ENCODE measurements at places on chromosomes 2 and 18.

DNA sequence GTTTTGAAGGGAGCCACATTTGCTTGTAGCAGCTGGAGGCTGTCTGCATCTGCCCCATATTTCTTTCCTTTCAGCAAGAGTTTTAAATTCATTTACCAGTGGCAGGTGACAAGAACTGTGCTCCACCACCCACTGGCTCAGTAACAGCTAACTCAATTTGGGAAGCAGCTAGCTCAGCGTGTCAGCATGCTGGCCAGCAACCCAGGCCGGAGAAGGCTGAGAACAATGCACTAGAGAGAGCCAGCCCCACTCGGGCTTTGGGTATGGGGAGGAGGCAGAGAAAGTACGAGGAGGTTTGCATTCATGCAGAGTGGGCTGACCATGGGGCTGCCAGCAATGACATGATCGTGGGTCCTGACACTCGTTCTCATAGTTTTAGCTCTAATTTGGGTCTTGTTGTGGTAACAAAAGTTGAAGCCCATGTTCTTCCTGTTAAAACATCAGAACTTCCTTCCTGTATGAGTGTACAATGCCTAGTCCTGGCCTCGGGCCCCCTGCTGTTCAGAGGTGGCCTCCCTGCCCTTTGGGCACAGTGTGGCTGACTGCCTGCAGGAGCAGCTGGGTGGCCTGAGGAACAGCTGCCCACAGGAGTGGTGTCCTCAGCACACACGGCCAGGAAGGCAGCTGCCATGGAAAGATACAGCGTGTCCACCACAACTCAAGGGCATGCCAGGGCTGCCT is 23.0 kb downstream of the CDC42EP3 start:
- no peak for DNase-seq

DNA sequence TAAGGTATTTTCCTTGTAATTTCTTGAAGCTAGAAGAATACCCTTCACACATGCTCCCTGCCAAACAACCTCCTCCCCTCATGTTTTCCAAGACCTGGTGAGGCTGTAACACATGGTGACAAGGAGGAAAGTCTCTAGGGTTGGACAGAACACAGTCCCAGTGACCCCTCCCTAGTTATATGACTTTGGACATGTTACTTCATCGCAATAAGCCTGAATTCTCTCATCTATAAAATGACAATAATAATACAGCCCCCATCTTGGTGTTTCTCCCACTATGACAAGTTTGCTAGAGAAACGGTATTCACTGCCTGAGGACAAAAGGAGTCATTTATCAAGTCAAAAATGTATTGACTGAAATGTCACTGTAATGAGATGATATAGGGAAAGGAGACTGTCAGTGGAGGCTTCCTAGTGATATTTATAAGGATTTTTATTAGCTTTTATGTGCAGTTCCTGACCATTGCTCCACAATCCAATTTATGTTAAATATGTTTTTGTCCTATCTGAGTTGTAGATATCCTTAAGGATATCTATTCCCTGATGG is 464.4 kb downstream of the SUCLG1 start:
- DNase-seq: no peak

GRCh38 chr2:12325806-12326205 is 390.9 kb upstream of the TRIB2 start:
- peak; percentile 63 for DNase-seq

- DNase-seq: peak; percentile 27
These were observed 21.7 kb downstream of the ARHGAP28 start for GRCh38 chr18:6751222-6751621.

DNA sequence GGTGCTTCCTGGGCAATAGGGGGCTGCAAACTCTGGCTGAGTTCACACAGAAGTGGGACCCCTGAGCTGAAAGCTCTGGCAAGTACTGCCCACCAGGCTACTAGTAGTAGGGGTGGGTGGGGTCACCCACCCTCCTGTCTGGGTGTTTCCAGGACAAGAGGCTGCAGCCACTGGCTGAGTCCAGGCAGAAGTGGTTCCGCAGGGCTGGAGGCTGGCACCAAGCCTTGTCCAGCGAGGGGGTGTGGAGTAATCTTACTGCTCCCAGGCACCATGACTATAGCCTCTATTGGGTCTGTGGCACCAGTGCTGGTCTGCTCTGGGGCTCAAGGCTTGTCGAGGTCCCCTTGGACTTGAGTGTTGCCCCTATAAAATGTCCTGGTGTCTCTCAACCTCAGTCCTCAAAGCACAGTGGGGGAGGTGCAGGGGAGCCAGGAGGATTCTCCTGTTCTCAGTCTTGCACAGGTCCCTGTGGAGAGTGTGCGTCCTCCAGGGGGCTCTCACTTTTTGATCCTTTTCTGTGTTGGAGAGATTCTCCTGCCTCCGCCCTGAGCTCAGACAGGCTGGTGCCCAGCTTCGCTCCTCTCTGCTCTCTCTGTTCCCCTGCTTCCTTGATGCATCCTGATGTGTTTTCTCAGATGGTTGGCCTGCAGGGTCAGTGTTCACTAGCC is 48.1 kb downstream of the NUP35 start:
- no peak for DNase-seq

GRCh38 chr18:75201282-75202270 is 7.4 kb downstream of the PTGR3 start:
- no peak for DNase-seq
